ENCODE measurements at places on chromosomes 5 and 9.

DNA sequence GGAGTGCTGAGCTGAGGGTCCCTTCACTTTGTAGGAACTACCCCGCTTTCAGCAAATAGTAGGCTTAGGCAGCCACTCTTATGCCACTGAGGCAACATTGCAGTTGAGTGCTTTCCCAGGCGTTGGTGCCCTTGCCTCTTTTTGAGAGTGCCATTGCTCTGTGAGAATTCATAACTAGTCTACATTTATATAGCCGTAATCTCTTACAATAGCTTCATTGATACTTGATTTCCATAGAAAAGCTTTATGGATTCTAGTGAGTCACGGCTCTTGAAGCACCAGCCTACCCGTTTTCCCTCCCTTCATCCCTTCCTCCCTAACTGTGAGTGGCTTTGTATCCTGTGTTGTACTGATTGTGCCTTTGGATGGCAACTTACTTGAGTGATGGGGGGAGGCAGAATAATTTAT is 283.9 kb downstream of the AOPEP start:
- DNase-seq: no peak

- DNase-seq: peak; percentile 41
These were observed at the start of gene SLC27A4 for GRCh38 chr9:128339761-128340690. SLC27A4 (plus strand) TSS chr9:128340527; CDS start chr9:128343133, 2,606 bp downstream.

DNA sequence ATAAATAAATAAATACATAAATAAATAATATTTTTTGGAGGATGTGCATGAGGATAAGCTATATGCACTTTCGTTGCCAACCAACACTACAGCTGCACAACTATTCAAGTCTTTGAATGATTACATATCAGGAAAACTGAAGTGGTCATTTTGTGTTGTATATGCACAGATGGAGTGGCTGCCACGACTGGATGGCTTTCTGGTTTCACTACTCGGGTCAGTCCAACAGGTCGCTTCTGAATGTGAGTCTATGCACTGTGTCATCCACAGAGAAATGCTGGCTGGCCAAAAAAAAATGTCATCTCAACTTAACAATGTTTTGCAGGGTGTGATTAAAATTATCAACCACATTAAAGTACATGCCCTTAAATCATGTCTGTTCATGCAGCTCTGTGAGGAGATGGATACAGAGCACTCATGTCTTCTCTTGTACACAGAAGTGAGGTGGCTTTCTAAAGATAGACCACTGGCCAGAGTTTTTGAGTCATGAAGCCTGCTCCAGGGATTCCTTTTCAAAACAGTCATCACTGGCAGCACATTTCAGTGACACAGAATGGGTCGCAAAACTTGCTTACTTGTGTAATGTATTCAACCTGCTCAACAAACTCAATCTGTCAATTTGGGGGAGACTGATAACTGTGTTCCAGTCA is 589.8 kb upstream of the CYLC2 start:
- no peak for DNase-seq

- DNase-seq: no peak
These were observed 3.8 kb upstream of the LCN1 start for GRCh38 chr9:135517407-135517822.

DNA sequence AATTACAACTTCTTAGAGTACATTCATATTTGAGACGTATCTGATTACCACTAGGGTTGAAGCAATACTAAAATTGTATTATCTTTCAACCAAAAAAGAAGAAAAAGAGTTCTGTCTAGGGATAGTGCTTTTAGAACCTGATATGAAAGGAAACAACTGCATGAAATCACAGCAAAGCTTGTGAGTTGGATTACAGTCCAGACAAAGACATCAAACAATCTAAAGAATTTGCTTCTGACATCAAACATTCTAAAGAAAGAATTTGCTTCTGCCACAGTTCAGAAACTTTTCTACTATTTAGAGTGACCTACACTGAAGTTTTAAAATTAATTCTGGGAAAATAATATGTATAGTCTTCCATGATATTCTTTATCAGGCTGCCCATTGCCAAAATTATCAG is 1141.1 kb upstream of the ACO1 start:
- no peak for DNase-seq

DNA sequence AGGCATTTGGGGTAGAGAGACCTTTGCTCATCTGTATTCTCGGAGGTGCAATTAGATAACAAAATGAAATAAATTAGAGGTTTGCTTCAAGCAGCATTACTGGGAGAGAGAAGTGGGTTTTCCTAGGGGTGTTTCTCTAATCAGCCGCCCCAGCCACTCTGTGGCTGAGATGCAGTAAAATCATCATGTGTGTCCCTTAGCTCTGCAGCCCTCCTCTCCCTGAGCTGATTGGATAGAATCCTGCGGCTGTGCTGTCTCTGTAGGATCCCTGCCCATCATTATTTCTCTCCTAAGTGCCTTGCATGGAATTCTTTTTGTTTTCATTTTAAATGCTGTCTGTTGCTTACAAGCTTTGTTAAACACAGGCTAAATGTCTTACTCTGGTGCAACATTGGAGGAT is 171.4 kb downstream of the SH3GL2 start:
- no peak for DNase-seq

- DNase-seq: no peak
These were observed 511.7 kb upstream of the KLF4 start for GRCh38 chr9:108001237-108001636.

DNA sequence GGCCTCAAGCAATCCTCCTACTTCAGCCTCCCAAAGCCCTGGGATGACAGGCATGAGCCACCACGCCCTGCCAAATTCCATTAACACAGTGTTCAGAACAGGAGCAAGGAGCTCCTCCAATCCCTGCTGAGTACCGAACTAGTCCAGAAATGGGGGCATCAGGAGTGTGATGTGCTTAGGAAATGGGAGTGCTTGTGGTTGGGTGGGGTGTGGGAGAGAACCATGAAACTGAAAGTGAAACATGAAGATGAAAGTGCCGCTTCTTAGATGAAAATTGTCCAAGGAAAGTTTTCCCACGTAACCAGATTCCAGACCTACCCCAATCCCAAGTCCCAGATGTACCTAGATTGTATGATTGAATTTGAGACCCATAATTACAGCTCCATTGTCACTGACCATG is 16.7 kb upstream of the ZNF131 start:
- DNase-seq: no peak

GRCh38 chr9:97903177-97903576 is 19.1 kb downstream of the TRMO start:
- DNase-seq: no peak

DNA sequence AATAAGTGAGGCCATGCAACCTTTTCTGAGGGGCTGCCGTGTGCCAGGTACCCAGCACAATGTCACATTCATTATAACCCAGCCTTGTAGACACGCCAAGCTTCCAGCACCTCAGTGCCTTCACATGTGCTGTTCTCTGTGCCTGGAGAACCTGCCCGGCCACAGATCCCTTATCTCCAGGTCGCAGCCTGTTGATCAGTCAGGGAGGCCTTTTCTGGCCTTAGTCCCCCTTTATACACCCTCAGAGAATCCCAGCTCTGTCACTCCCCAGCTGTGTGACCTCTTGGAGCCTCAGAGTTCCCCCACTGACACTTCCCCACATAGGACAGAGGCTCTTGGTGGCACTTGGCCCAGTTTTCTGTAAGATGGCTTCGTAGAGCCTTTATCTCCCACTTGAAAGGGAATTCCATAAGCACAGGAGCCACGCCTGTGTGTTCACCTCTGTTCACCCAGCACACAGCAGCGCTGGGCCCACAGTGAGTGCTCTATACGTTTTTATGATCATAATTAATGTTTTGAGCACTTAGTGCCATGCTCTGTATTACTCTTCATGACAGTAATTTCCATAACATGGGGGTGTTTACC is 38.7 kb downstream of the NEURL1B start:
- no peak for DNase-seq

- no peak for DNase-seq
These were observed 20.3 kb downstream of the TNPO1 start for GRCh38 chr5:72836810-72837209.

- DNase-seq: no peak
These were observed 636 bp downstream of the PRDM12 start for GRCh38 chr9:130665029-130665430.

GRCh38 chr5:9775339-9775738 is 145.2 kb upstream of the TAS2R1 start:
- no peak for DNase-seq

GRCh38 chr5:15183520-15183919 is 311.9 kb upstream of the ANKH start:
- DNase-seq: no peak

GRCh38 chr5:169656125-169656901 is 19.2 kb downstream of the DOCK2 start:
- DNase-seq: no peak

DNA sequence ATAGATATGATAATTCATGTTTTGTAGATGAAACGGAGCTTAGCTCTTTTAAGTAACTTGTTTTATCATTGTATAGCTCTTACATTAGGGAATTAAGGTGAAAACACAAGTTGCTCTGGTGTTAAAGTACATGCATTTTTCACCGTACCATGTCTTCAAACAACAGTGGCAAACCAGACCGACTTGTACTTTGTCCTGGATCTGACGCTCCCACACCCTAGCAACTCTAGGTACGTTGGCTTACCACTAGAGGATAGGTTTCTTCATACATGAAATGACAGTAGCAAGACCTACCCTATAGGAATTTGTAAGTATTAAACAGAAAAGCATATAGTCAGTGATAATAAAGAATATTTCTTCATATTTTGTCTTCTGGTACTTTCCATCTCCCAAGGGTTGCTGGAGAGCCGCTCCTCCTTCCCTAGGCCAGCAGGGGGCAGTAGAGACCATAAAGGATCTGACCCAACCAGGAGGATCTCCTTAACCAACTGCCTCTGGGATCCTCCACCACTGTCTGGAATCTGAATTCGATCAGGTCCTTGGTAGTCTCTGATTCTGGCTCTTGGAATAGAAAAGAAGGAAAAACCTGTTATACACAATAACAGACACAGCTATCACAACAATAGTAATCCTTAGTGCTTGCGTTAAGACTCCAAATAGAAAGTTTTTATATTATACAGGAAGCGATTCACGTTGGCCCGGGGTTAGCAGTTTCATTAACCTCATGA is 136.7 kb downstream of the CAVIN4 start:
- peak; percentile 35 for DNase-seq

DNA sequence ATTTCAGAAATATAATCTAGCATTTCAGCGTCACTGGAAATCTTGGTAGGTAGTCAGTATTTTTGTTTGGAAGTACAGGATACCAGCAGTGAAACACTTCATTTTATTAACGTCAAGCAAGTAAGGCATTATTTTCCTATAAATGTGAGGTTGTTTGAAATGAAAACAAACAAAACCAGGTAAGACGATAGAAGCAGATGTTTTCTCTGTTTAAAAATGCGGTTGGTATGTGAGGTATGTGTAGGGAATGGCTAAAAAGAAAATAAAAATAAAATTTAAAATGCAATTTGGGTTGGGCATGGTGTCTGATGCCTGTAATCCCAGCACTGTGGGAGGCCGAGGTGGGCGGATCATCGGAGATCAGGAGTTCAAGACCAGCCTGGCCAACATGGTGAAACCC is 16.1 kb downstream of the GDA start:
- DNase-seq: no peak

GRCh38 chr5:7852542-7852941 is 1.6 kb upstream of the CFAP90 start:
- DNase-seq: no peak

- no peak for DNase-seq
These were observed 511 bp upstream of the WDR41 start for GRCh38 chr5:77492653-77493000.

DNA sequence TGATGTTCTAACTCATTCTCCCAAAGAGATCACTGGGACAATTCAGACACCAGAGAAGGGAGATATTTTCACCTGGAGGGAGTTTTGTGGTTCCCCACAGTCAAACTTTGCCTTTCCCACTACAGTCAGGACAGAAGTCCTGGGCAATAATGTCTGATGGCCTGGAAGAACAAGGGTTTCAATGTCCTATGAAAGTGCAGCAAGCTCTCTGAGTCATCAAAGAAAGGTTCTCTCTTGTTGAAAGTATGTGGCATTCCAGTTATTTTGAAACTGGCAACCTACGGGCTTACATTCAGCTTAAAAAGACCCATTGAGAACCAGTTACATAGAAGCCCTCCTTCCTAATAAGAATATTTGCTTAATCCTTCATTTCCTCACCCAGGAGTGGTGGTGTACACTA is 103.9 kb downstream of the INSYN2B start:
- DNase-seq: no peak

GRCh38 chr9:36082931-36083330 is 46.2 kb downstream of the RECK start:
- DNase-seq: no peak

DNA sequence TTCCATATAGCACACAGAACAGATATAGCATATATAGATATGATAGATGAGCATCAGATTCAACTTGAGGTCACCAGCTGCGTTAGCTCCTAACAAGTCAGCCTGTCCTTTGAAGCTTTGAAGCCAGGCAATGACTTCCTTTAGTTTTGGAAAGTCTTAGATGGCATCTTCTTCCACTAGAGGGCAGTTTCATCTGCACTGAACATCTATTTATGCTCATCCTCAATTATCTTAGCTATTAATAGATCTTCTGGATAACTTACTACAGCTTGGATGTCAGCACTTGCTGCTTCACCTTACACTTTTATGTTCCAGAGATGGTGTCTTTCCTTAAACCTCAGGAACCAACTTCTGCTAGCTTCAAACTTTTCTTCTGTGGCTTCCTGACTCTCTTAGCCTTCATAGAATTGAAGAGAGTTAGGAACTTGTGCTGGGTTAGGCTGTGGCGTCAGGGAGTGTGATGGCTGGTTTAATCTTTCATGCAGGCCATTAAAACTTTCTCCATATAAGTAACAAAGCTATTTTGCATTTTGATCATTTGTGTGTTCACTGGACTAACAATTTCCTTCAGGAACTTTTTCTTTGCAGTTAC is 1401.4 kb downstream of the EFNA5 start:
- no peak for DNase-seq
